IMR-90 (cell line): ENCODE measurements at places on chromosomes 13 and 19. TPM values are rescaled to one million over a fixed set of nuclear protein-coding genes. Genes with fewer than 3 reads are reported as not detected.
A peak's percentile ranks its signal among the peaks of the same experiment; 100 is the strongest.

- DNase-seq, result peak; percentile 44
Measured at GRCh38 chr19:16496613-16496983, 404 bp downstream of the C19orf44 start.

GRCh38 chr13:20405691-20406090 is 120.0 kb downstream of the CRYL1 start:
- DNase-seq, result no peak

DNA sequence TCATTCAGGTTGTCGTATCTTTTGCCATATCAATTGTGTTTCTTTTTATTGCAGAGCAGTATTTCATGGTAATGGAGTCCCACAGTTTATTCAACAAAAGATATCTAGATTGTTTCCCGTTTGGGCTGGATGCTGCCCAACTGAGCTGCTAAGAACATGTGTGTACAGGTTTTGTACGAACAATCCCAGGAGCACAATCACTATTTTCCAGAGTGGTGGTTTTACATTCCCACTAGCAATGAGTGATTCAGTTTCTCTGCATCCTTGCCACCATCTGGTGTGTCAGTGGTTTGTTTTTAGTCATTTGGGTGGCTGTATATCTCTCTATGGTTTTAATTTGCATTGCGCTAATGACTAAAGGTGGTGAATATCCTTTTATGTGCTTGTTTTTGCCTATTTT is 52.7 kb upstream of the ZDHHC20 start:
- DNase-seq, result peak; percentile 31

DNA sequence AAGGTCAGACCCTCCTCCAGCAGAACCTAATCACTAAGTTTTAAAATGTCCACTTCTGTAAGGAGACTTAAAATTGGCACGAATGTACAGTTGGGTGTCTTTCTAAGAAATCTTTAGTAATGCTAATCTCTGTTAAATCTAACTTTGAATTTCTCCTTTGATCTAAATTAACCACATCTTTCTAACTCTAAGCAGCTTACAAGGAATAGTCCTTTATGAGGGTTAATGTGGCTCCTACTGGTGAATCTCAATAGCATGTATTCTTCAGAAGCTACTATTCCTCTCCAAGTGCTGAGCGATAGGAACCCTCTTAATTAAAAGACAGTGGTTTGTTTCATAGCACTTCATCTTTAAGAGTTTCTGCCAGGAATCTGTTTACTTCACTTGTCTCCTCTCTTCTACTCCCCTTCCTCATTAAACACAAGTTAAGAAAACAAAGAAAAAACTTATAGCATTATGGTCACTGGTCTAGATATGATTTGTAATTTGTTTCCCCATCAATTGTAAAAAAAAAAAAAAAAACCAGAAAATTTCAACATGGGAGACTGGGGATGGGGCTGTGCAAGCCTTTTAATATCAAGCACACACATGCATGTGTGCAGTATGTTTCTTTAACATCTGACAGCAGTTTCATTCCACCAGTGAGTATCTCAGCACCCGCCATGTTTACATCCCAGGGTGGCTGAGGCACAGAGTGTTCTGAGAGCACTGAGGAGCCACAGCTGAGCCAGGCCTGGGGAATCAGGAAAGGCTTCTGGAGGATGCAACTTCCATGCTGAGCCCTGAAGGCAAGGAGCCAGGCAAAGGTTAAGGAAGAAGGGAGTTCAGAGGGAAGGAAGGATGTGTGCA is 57.7 kb downstream of the ATP7B start:
- no peak for DNase-seq

DNA sequence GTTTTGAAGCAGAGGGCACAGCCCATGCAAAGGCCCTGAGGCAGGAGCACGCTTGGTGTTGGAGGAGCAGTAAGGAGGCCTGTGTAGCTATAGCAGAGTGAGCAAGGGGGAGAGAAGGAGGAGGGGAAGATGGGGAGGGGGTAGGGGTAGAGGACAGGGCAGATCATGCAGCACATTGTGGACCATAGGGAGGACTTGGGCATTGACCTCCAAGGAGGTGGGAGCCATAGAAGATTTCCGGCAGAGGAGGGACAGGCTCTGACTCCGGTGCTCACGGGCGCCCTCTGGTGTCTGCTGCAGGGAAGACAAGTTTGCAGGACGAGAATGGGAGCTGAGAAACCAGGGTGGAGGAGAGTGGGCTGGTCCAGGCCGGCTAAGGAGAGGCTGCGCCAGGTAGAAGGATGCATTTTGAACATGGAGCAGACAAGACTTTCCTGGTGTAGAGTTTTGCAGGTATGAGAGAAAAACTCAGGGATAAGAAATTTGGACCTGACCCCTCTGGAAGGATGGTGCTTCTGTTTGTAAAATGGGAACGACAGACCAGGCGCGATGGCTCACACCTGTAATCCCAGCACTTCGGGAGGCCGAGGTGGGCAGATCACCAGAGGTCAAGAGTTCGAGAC is 13.7 kb upstream of the CREB3L3 start:
- peak; percentile 31 for DNase-seq

GRCh38 chr13:110322126-110322827 is 15.2 kb downstream of the COL4A2 start:
- no peak for DNase-seq

GRCh38 chr13:71046360-71047079 is 820.5 kb downstream of the DACH1 start:
- no peak for DNase-seq

- no peak for DNase-seq
Measured at GRCh38 chr19:49428547-49429451, 3.6 kb downstream of the GFY start.

- DNase-seq, result peak; percentile 69
Measured at GRCh38 chr19:9934132-9934950, 2.0 kb downstream of the OLFM2 start.

DNA sequence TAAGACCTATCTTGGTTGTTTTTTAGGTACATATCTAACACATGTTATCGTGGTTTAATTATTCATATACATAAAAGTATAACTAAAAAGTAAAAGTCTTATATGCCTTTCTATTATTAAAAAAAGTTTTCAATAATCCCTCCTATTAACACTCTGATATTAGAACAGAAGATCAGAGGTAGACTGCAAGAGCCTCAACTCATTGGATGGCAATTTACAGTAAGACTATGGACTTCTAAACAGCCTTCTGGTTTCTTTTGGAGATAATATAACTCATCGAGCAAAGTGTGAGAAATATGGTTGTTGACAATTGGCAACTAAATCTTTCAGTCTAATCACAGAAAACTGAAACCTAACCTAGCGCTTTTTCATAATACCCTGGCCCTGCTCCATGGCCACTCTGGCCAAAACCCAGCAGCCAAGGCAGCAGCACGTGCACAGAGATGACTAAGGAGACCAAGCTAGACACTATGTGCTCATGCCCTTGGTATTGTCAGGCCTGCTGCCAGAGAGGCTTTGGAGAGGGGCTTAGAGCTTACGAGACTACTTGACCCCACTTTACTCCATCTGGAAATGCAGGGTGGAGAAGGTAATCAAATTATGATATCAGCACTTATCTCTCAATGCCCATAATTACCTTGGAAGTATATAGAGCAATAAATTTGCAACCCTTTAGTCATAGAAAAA is 40.6 kb upstream of the EEF1AKMT1 start:
- peak; percentile 96 for DNase-seq

DNA sequence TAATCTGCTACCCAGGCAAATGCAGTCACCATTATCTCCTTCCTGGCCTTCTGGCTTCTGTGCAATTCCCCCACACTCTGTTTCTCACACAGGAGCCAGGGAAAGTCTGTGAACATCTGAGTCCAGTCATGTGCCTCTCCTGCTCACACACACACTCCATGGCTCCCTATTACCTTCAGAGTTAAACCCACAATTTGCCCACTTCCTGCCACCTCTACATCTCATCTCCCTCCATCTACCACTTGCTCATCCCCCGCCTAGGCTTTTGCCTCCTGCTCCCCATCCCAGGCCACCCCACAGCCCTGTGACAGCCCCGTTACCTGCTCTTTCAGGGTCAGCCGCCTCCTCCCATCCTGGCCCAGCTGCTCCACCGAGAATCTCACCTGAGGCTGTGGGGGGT is 13.5 kb downstream of the IL12RB1 start:
- DNase-seq, result no peak

DNA sequence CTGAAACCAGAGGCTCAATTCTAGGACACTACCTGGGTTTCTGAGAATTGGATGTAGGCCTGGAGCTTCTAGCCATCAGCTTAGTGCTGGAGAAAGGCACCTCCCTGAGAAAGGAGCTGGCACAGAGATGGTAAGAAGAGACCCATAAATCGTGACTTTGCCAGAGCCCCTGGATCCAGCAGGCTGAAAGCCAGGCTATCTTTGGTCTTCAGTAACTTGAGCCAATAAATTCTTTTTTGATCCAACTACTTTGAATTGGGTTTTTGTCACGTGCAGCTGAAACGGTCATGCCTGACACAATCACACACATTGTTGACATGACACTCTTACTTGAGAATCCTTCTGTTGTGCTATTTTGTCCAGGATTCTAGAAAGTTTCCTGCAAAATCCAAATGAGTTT is 103.4 kb downstream of the LHFPL6 start:
- no peak for DNase-seq

- no peak for DNase-seq
Measured at GRCh38 chr13:80547341-80547740, 206.4 kb upstream of the SPRY2 start.

DNA sequence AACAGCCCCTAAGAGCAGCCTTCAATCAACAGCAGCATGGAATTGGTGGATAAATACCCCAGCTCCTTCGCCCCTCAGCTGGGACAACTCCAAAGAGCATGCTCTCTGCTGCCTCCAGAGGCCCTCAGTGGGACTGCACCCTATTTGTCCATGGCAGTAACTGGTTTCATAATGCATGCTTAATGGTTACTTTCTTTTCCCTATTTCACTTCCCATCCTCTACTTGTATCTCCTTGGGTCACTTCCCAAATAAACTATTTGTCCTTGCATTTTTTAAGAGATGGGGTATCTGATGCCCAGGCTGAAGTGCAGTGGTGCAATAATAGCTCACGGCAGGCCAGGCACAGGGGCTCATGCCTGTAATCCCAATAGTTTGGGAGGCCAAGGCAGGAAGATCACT is 13.5 kb upstream of the TPM4 start:
- DNase-seq, result no peak

The RBM42 gene
- total RNA-seq, result 19.0 and 20.6 TPM in 2 replicates

The TUBGCP3 gene
- total RNA-seq, result 14.7 and 16.0 TPM in 2 replicates

The CGB8 gene
- not detected in 2 replicates for total RNA-seq

The TNFSF13B gene
- total RNA-seq, result 0.54 and 0.56 TPM in 2 replicates

The CAPN12 gene
- 0.18 TPM in 1 of 2 replicates, not detected in the other for total RNA-seq

The F2RL3 gene
- total RNA-seq, result not detected in 2 replicates

The ZNF682 gene
- 2.2 and 4.8 TPM in 2 replicates for total RNA-seq

The PLIN5 gene
- total RNA-seq, result not detected in 2 replicates

The SKA3 gene
- 15.6 and 24.4 TPM in 2 replicates for total RNA-seq

The OSCAR gene
- not detected in 2 replicates for total RNA-seq

The SYNGR4 gene
- total RNA-seq, result not detected in 2 replicates

The FXYD5 gene
- 45.8 and 53.6 TPM in 2 replicates for total RNA-seq

The CBARP gene
- total RNA-seq, result 0.18 and 0.56 TPM in 2 replicates
